ENCODE measurements at places on chromosomes 6 and 20. TPM values are rescaled to one million over a fixed set of nuclear protein-coding genes. Genes with fewer than 3 reads are reported as not detected.
A peak's percentile ranks its signal among the peaks of the same experiment; 100 is the strongest.

DNA sequence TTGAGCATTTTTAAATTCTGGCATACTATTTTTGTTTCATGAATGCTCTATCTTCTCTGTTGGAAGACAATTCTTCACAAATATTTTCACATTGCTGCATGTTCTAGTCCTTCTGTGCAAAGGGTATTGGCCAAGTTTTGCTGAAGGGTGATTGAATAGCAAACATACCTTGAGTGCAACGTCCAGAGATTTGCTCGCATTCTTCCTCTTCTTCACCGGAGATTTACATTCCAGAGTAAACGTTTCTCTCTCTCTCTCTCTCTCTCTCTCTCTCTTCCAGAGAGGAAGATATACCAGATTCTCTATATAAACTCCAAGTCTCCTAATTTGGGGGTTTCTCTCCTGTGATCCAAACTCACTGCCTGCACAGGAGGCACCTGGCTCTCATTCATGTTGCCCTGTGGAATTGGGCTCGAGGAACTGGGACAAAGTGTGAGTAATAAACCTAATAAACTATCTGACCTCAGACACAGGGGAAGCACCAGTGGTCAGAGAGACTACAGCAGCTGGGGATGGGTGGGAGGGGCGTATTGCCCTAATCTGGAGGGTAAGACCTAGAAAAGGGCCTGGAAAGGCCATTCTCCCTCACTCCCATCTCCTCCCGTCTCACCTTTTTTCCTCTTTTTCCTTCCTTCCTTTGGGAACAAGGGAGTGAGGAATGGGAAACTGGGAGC, 1.1 kb upstream of the TREML1 start:
- peaks cover 3% of the 10 kb centered on the region for H3K27me3 ChIP-seq
- no peak overlapping the region for H3K4me3 ChIP-seq
- no peaks in the 10 kb centered on the region for H3K36me3 ChIP-seq

- H3K4me1 ChIP-seq = peaks cover 13% of the 10 kb centered on the region
- H3K27ac ChIP-seq = no peak overlapping the region
Measured at GRCh38 chr20:2902291-2902690, 29.0 kb downstream of the PTPRA start.

HLA-DOA gene
- total RNA-seq = 1.7 TPM

LCA5 gene
- 4.7 TPM for total RNA-seq

DNA sequence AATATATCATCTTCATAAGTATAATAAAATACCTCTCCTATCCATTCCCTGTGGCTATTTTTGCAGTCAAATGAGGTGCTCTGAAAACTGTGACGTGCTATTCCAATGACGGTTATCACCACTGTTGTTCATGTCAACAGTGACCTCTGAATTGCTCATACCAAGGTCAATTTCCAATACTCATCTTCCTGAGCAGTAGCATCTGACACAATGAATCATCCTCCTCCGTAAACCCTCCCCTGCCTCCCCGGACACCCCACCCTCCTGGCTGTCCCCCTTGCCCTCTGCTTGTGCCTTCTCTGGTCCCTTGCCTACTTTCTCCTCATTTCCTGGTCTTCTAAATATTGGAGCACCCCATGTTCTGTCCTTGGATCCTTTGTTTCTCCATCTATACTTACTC, 77.7 kb upstream of the SLC22A23 start:
- H3K36me3 ChIP-seq = no peaks in the 10 kb centered on the region
- H3K4me3 ChIP-seq = no peak overlapping the region
- peak overlapping the region; percentile 51 for H3K27ac ChIP-seq
- H3K27me3 ChIP-seq = no peaks in the 10 kb centered on the region

RIOK1 gene
- total RNA-seq = 31.1 TPM

DNA sequence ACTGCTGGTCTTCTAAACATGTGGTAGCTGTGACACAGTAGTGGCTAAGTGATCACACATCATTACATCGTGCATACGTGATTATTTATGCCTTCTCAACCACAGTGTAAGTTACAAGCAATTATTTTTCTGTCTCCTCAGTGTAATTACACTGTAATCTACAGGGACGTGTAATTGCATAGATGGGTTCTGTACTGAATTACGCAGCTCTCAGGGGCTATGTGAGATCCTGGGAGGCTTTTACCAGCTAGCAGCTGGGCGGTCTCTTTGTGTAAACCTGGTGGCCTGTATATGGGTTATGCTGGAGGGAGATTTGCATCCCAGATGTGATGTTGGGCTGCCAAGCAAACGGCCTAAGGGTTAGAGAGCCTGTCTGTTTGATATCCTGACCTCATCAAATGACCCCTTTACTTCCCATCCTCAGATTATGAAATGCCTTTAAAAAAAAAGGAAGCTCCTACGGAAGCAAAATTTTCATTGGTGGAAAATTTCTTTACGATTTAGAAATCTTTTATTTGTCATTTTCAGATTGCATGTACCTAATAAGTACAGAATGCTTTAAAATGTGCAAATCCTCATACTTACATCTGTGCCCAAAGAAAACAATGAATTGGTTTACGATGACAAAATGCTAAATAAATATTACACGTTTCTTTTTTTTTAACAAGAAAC, 402.8 kb upstream of the JAG1 start:
- H3K4me1 ChIP-seq = peaks cover 35% of the 10 kb centered on the region
- DNase-seq = no peak
- H3K4me3 ChIP-seq = no peak overlapping the region
- H3K36me3 ChIP-seq = no peaks in the 10 kb centered on the region
- H3K27me3 ChIP-seq = no peaks in the 10 kb centered on the region
- peak overlapping the region; percentile 43 for H3K27ac ChIP-seq

DNA sequence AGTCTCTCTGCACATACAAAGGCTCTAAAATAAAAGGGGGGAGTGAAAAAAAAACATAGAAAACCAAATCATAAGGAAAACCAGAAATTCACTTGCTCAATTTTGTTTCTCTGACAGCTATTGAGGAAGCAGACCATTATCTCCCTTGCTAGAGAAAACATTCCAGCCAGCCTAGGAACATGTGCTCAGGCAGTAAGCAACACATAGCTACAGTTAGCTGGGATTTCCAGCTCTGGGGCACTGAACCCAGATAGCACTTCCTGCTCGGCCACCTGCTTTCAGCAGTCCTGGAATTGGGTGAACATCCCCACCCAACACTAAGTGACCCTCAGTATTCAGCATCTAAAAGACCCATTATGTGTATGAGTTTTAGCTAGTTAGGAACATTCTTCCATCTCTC, 61.3 kb downstream of the TNFRSF21 start:
- DNase-seq = no peak
- no peaks in the 10 kb centered on the region for H3K27me3 ChIP-seq
- peaks cover 9% of the 10 kb centered on the region for H3K4me1 ChIP-seq
- H3K27ac ChIP-seq = peak overlapping the region; percentile 84
- H3K4me3 ChIP-seq = no peak overlapping the region

OR2H1 gene
- total RNA-seq = not detected

GJA10 gene
- not detected for total RNA-seq

HEY2 gene
- total RNA-seq = 10.8 TPM

KCNK5 gene
- 32.7 TPM for total RNA-seq

HLA-DRB1 gene
- total RNA-seq = 0.84 TPM

- H3K27ac ChIP-seq = no peak overlapping the region
- DNase-seq = no peak
- H3K4me3 ChIP-seq = no peak overlapping the region
Measured at GRCh38 chr6:56347526-56347925, 100.1 kb upstream of the COL21A1 start.

DNA sequence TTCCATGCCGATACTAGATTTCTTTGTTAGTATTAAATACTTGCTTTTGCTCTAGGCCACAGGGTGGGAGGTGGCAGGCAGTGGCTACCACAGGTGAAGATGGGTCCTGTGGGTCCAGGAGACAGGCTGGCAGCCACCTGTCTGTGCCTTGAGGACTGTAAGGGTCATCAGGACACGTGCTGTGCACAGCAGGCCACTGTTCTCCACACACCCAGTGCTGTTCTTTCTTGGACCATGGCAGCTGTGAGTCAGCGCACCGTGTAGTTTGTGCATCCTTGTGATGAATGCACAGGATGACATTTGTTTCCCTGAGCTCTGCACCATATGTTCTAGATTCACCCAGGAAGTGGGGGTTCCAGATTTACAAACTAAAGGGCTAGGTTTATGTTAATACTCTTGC, 317.0 kb downstream of the ZFAND3 start:
- H3K27me3 ChIP-seq = no peaks in the 10 kb centered on the region
- H3K4me1 ChIP-seq = peaks cover 26% of the 10 kb centered on the region
- no peak overlapping the region for H3K27ac ChIP-seq
- peaks cover 5% of the 10 kb centered on the region for H3K36me3 ChIP-seq
- DNase-seq = no peak

DNA sequence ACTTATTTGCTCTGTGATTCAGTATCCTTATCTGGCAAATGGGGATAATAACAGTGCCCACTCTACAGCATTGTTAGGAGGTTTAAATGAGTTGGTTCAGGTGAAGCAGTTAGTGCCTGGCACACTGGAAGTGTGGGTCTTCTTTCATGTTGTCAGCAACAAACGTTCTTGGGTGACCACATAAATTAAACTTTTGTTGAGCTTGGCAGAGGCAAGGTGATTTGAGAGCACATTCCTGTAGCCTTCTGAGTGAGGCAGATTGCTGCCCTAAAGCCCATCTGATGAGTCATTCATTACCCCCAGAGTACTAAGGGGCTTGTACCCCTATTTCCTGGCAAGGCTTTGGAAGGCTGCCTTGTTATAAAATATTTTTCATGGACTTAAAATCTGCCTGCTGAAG, 25.8 kb downstream of the SEC23B start:
- no peaks in the 10 kb centered on the region for H3K27me3 ChIP-seq
- H3K4me1 ChIP-seq = no peaks in the 10 kb centered on the region
- H3K27ac ChIP-seq = no peak overlapping the region
- no peak for DNase-seq
- H3K4me3 ChIP-seq = no peak overlapping the region
- peaks cover 20% of the 10 kb centered on the region for H3K36me3 ChIP-seq

DNA sequence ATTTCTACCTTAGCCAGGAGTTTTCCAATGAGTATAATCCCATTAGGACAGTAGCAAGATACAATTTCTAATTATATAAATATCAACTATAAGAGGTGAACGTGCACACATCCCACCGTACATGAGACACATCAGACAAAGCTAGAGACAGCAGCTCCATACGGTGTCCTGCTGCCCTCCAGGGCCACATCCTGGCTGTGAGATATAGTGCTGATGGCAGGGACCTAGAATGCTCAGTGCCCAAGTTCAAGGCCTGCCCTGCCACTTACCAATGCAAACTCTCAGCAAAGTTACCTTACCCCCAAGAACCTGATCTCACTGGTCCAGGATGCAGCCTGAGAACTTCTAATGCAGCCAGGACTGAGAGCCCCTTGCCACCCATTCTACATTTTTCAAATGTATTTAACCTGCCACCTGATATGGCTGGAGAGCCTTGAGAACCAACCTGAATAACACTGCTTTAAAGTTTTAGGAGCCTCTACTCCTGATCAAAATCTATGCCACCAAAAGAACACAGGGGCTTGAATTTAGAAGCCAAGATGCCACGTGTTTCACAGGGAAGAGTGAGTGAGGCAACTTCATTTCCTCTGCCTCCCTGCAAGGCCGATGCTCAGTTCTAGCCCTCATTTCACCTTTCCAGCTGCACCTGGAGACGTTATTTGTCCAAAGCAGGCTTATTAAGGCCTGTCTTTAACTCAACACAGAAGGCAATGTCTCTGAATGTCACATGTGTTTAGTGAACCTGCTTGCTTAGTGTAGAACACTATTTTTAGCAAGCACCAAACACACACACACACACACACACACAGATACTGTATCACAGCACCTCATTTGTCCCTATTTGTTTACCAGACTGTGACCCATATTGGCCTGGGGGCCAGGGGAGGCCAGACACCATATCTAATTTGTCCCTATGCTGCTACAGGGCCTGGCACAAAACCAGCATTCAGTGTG, 6.1 kb downstream of the NFATC2 start:
- no peak overlapping the region for H3K4me3 ChIP-seq
- no peaks in the 10 kb centered on the region for H3K36me3 ChIP-seq
- no peak overlapping the region for H3K27ac ChIP-seq
- peaks cover 23% of the 10 kb centered on the region for H3K4me1 ChIP-seq
- peaks cover 14% of the 10 kb centered on the region for H3K27me3 ChIP-seq

- H3K27ac ChIP-seq = no peak overlapping the region
- H3K27me3 ChIP-seq = no peaks in the 10 kb centered on the region
- H3K4me1 ChIP-seq = no peaks in the 10 kb centered on the region
- no peak overlapping the region for H3K4me3 ChIP-seq
- DNase-seq = no peak
Measured at GRCh38 chr6:169862892-169863525, 111.6 kb downstream of the ERMARD start.

GRCh38 chr20:40892642-40893041, 136.0 kb upstream of the TOP1 start:
- H3K36me3 ChIP-seq = no peaks in the 10 kb centered on the region
- peaks cover 3% of the 10 kb centered on the region for H3K27me3 ChIP-seq
- DNase-seq = no peak
- H3K4me3 ChIP-seq = no peak overlapping the region

DNA sequence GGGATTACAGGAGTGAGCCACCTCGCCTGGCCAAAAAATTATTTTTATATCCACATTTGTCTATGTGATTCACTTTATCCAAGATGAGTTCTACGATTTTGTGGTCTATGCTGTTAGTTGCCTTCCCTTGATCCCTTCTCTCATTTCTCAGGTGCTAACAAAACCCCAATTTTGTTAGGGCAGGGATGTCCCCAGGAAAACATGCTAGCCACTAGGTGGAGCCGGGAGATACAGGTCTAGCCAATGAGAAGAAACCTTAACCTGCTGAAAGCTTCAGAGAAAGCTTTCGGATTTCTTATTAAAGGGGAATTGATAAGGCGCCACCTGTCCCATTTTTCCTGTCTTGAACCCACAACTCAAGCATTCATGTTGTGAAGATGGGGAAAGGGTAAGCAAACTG, 167.4 kb upstream of the OLIG3 start:
- H3K4me1 ChIP-seq = no peaks in the 10 kb centered on the region
- H3K4me3 ChIP-seq = no peak overlapping the region
- H3K27ac ChIP-seq = no peak overlapping the region
- H3K36me3 ChIP-seq = no peaks in the 10 kb centered on the region
- H3K27me3 ChIP-seq = no peaks in the 10 kb centered on the region

- no peaks in the 10 kb centered on the region for H3K36me3 ChIP-seq
- no peak overlapping the region for H3K4me3 ChIP-seq
- no peak overlapping the region for H3K27ac ChIP-seq
- DNase-seq = no peak
Measured at GRCh38 chr20:59634435-59635005, 30.2 kb downstream of the PHACTR3 start.

SNPH gene
- total RNA-seq = 3.3 TPM

- H3K27ac ChIP-seq = no peak overlapping the region
- DNase-seq = no peak
- H3K4me1 ChIP-seq = peaks cover 23% of the 10 kb centered on the region
- peaks cover 4% of the 10 kb centered on the region for H3K27me3 ChIP-seq
Measured at GRCh38 chr20:52624281-52624680, 347.9 kb upstream of the TSHZ2 start.

GRCh38 chr6:32462609-32463008, 22.9 kb downstream of the HLA-DRA start:
- H3K36me3 ChIP-seq = no peaks in the 10 kb centered on the region
- peaks cover 42% of the 10 kb centered on the region for H3K27me3 ChIP-seq
- H3K4me3 ChIP-seq = no peak overlapping the region
- peaks cover 7% of the 10 kb centered on the region for H3K4me1 ChIP-seq
